ENCODE measurements at places on chromosomes 12 and 14. TPM values are rescaled to one million over a fixed set of nuclear protein-coding genes. Genes with fewer than 3 reads are reported as not detected.

Gene TRIM9
- total RNA-seq: 6.3 TPM

- DNase-seq: no peak
Observed at GRCh38 chr12:7837366-7837765, 35.3 kb downstream of the SLC2A14 start.

- no peak for DNase-seq
Observed at GRCh38 chr14:99360774-99361595, 89.0 kb upstream of the BCL11B start.

- no peak for DNase-seq
Observed at GRCh38 chr14:95305940-95306339, 13.8 kb downstream of the CLMN start.

Measured in type B pancreatic cell (in vitro differentiated cells).